Type B pancreatic cell (in vitro differentiated cells): ENCODE measurements at places on chromosomes 3 and 15. TPM values are rescaled to one million over a fixed set of nuclear protein-coding genes. Genes with fewer than 3 reads are reported as not detected.

Gene OR5K1
- total RNA-seq, result not detected in 2 replicates

Gene GOLGA8T
- 0.19 and 0.99 TPM in 2 replicates for total RNA-seq

Gene NANOGP8
- not detected in 2 replicates for total RNA-seq

Gene PAQR5
- 7.8 and 22.3 TPM in 2 replicates for total RNA-seq

Gene CNTN4
- 24.5 and 29.7 TPM in 2 replicates for total RNA-seq

Gene C3orf20
- 0.12 and 0.24 TPM in 2 replicates for total RNA-seq

Gene HHLA2
- total RNA-seq, result 2.3 and 3.9 TPM in 2 replicates

Gene CCRL2
- 0.17 and 0.34 TPM in 2 replicates for total RNA-seq

Gene PLCL2
- total RNA-seq, result 6.5 and 10.6 TPM in 2 replicates

Gene RTP1
- not detected in 2 replicates for total RNA-seq

Gene MUSTN1
- total RNA-seq, result 1.8 TPM in 1 of 2 replicates, not detected in the other

Gene SECISBP2L
- 51.9 and 74.7 TPM in 2 replicates for total RNA-seq

Gene SLC9A9
- 0.50 and 2.7 TPM in 2 replicates for total RNA-seq

Gene DLL4
- total RNA-seq, result 2.9 and 5.9 TPM in 2 replicates

Gene PRTG
- total RNA-seq, result 14.3 and 51.7 TPM in 2 replicates

Gene FANCD2OS
- total RNA-seq, result not detected in 2 replicates

Gene GOLGA6C
- not detected in 2 replicates for total RNA-seq

Gene C2CD4A
- 1.7 and 2.0 TPM in 2 replicates for total RNA-seq

Gene PPP1R2
- total RNA-seq, result 25.7 and 37.5 TPM in 2 replicates

Gene COL6A6
- total RNA-seq, result 1.1 and 6.3 TPM in 2 replicates

Gene CORO2B
- total RNA-seq, result 1.6 and 3.9 TPM in 2 replicates

Gene AHSG
- total RNA-seq, result 0.27 and 0.74 TPM in 2 replicates

Gene PCLAF
- 17.0 and 45.9 TPM in 2 replicates for total RNA-seq

Gene KNG1
- not detected in 2 replicates for total RNA-seq

Gene GOLGA8M
- total RNA-seq, result 0.43 and 0.68 TPM in 2 replicates

Gene DUOXA2
- total RNA-seq, result 0.17 and 0.52 TPM in 2 replicates

Gene SIDT1
- total RNA-seq, result 0.83 and 0.97 TPM in 2 replicates

Gene HAUS2
- 17.3 and 23.2 TPM in 2 replicates for total RNA-seq

Gene FBXO40
- total RNA-seq, result not detected in 2 replicates

Gene EBLN2
- 6.3 and 6.4 TPM in 2 replicates for total RNA-seq

Gene ITIH3
- total RNA-seq, result 0.81 and 0.97 TPM in 2 replicates

Gene ANKRD34C
- not detected in 2 replicates for total RNA-seq

Gene PLSCR2
- total RNA-seq, result 0.62 TPM in 1 of 2 replicates, not detected in the other

Gene CKMT1B
- 41.2 and 73.2 TPM in 2 replicates for total RNA-seq

Gene PIERCE2
- 2.1 and 2.3 TPM in 2 replicates for total RNA-seq

Gene ZNF385D
- total RNA-seq, result 2.2 and 7.5 TPM in 2 replicates
